IPS-NIHi11 (cell line): ENCODE measurements at places on chromosomes 11 and 22.

GRCh38 chr11:125036933-125037332, 26.2 kb upstream of the SLC37A2 start:
- DNase-seq = no peak

DNA sequence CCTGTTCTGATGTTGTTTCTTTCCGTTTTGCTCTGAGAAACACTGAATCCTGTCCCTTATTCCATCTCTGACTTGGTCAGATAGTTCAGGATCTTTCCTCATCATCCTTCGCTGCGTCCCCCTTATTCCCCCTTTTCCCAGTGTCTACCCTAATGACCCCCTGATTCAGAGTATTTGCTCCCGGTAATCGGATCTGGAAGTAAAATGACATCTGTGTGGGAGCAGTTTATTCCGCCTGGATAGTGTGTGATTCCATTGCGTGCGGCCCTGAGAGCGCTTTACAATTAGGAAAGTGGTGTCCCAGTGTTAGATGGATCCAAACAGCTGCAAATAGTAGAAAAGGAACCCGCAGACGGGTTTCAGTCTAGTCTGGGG, 606 bp downstream of the DRG1 start:
- no peak for DNase-seq

DNA sequence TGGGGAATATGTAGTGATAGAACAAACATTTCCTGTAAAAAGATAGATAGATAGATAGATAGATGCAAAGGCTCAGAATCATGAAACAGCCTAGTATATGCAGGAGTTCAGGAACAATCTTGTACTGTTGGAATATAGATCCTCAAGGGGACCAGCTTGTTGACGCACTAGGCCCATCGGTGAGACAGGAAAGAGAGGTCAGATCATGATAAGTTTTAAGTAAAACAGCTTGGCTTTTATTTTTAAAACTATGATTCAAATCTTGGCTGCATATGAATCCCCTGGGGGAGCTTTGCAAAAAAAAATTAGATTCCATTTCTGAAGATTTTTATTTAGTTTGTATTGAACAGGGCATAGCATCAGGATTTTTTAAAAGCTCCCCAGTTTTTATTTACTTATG, 185.8 kb downstream of the TRPC6 start:
- no peak for DNase-seq

DNA sequence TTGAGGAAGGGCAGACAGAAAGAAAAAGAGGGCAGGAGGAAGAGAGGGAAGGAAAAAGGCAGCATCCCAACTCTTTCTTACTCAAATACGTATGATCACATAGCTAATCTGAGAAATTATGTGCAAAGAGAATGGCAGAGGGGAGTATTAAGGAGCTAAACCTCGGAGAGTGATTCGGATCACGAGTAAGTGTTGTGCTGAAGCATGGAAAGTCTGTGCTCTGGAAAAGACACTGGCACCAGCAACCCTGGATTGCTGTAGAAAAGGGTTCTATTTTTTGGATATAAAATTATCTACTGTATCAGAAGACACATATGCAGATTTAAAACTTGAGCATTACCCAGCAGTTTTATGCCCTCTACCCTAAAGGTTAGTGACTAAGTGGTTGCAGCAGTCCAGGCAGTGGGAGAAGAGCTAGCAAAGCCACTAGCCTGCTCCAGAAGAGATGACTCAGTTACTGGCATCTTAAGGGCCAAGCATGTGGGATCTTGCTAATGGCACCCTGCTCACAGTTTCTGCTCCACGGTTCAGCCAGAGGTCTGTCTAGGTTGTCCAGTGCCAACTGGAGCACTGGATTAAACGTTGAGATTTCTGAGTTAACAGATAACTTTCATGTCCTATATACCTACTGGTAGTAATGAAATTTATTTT, 151.7 kb downstream of the SWAP70 start:
- DNase-seq = no peak

DNA sequence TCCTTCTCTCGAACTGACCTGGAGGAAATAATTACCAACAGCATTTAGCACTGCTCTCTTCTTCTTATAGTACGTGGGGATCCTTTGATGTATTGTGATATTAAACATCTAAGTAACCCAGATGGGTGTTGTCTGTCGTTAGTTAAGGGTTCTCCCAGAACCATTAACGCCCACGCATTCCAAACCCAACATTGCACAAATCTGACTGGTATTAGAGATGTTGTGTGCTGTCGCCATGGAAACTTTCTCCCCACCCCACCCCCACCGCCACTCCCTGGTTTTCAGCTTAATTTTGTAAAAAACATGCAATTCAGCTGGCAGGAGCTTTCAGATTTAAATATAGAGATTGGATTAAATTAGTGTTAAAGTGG, 1495.2 kb downstream of the TBC1D22A start:
- DNase-seq = no peak

- no peak for DNase-seq
Measured at GRCh38 chr22:36243986-36244385, 4.7 kb upstream of the APOL2 start.

GRCh38 chr22:28710576-28711191, 30.9 kb downstream of the CHEK2 start:
- DNase-seq = no peak

- DNase-seq = no peak
Measured at GRCh38 chr11:114202011-114202609, 94.1 kb upstream of the NNMT start.

DNA sequence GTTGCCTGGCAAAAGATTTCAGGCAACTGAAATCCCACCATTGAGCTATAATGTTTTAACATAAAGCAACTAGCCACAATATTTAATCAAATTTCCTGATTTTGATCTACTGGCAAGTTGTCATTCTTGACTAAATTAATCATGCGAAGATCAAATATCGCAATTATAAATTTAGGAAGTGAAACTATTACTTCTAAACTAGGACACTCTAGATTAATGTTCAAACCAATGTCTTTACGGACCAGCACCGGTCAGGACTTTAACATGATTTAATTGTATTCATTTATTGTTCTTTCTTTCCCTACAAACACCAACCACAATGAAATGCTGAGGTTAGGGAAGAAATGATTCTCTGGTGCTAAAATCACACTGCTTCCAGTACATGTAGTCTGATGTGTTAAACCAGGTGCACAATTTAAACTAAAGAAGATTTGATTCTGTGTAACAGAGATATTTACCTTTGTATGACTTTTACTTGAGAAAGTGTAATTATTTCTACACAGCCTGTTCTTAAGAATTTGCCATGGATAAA, 14.9 kb downstream of the GAS2 start:
- DNase-seq = no peak

- DNase-seq = no peak
Measured at GRCh38 chr11:75839851-75840250, 24.8 kb downstream of the UVRAG start.

- no peak for DNase-seq
Measured at GRCh38 chr11:67611704-67612587, 5.2 kb downstream of the NDUFV1 start.

DNA sequence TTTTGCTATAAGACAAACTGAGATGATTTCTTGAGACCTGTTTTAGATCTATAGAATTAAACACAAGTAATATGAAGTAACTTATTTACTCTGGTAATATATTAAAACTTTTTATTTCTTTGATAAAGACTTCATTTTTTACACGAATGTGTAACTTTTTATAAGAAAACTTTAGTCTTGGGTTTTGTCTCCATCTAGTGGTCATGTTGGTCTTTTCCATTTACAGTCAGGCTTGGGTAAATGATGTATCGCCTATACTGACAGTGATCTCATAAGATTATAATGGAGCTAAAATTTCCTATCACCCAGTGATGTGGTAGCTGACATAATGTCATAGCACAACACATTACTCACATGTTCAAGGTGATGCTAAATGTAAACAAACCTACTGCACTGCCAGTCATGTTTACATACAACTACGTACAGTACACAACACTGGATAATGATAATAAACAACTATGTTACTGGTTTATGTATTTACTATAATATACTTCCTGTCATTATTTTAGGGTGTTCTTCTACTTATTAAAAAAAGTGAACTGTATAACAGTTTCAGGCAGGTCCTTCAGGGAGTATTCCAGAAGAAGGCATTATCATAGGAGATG, 7.5 kb upstream of the C11orf97 start:
- DNase-seq = peak; percentile 34

DNA sequence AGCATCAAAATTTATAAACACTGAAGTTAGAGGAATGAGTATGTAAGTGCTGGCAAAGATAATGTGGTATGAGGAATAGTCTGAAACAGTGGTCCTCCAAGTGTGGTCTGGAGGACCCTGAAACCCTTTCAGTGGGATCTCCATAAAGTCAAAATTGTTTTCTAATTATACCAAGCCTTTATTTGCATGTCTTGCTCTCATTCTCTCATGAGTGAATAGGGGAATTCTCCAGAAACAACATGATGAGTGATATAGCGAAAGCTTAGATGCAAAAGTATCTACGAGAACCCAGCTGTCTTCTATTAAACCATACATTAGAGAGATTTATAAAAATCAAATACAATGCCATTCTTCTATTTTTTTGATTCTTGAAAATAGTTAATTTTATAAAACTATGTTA, 145.0 kb upstream of the RAG2 start:
- DNase-seq = no peak

- no peak for DNase-seq
Measured at GRCh38 chr11:114683007-114683406, 4.7 kb downstream of the NXPE2 start.

GRCh38 chr11:10261821-10262220, 32.2 kb downstream of the SBF2 start:
- no peak for DNase-seq

GRCh38 chr11:87057749-87058148, 20.0 kb downstream of the TMEM135 start:
- DNase-seq = no peak

DNA sequence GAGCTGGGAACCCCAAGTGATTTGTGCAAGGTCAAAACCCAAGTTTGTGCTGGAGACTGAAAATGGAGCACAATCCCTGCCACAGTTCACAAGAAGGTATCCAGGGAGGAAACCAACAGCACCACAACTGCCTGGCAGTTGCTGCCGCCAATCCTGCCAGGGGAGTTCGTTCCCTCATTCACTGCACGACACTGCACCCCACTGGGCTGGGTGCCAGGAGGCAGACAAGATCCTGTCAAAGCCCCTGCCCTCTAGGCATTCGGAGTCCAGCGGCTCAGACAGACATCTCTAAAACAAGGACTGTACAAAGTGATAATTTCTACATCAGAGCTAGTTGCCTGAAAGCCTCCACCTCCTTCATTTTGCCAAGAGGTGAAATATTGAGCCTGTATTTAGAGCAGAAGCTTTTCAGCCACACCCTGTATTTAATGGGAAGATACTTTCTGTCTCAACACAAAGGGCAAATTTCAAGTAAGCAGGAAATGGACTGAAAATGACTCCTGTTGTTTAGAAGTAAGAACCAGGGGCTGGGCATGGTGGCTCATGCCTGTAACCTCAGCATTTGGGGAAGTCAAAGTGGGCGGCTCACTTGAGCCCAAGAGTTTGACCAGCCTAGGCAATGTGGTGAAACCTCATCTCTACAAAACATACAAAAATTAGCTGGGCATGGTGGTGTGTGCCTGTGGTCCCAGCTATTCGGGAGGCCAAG, 277.4 kb upstream of the NARS2 start:
- DNase-seq = no peak

GRCh38 chr22:45014654-45015053, 4.8 kb upstream of the PHF21B start:
- peak; percentile 55 for DNase-seq

GRCh38 chr11:90318651-90319050, 95.8 kb upstream of the CHORDC1 start:
- DNase-seq = no peak

GRCh38 chr11:1755692-1756561, 5.5 kb upstream of the IFITM10 start:
- DNase-seq = no peak

GRCh38 chr22:21612858-21613257, 17.0 kb downstream of the YDJC start:
- no peak for DNase-seq

DNA sequence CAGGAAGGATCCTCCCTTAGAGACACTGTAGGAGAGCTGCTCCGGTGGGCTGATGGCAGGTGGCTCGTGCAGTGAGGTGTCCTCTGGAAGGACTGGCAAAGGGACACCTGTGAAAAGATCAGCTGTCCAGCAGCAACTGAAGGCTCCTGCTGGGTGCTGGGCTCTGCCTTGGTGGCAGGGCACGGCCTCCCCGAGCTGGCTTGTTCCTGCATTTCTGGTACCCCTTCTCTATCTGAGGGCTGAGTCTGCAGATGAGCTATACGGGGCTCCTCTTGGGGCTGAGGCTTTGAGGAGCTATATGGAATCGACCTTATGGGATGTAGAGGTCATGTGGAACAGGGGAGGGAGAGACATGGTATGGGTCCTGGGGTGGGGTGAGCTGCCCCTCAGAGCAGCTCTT, 875.8 kb downstream of the BRD1 start:
- DNase-seq = no peak

DNA sequence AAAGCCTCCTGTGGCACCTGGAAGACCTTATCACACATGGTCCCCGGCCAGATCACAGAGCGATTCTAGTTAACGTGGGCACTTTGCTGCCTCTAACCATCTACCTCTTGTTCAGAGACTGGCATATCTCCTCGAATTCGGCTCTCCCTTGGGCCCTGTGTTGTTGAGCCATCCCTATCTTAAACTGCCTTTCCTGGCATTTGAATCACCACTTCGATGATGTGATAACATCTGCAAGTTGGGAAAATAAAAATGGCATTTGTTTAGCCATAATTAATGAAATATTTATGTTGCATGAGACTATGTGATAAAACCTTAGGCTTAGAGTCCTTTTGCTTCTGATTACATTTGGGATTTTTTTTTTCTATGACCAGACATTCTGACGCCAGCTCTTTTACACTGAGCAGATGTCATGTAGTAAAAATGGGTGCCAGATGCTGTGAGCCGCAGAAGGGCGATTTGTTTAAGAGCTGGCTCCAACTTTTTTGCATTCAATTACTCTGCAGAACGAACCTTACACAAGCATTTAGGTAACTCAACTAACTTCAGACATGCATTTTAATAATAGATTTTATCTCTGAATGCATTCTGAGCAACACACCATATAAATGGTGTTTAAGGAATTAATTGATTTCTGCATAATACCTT, 58.5 kb upstream of the PARVA start:
- no peak for DNase-seq

- DNase-seq = no peak
Measured at GRCh38 chr22:42792909-42793847, 63.9 kb downstream of the ARFGAP3 start.
